Activated T-cell treated with anti-CD3 and anti-CD28 coated beads for 24 hours (primary cell): ENCODE measurements at places on chromosomes 12 and 14.

GRCh38 chr12:1424674-1425395 is 169.5 kb downstream of the FBXL14 start:
- DNase-seq, result no peak

GRCh38 chr14:23442721-23443356 is 7.4 kb upstream of the MYH7 start:
- no peak for DNase-seq

DNA sequence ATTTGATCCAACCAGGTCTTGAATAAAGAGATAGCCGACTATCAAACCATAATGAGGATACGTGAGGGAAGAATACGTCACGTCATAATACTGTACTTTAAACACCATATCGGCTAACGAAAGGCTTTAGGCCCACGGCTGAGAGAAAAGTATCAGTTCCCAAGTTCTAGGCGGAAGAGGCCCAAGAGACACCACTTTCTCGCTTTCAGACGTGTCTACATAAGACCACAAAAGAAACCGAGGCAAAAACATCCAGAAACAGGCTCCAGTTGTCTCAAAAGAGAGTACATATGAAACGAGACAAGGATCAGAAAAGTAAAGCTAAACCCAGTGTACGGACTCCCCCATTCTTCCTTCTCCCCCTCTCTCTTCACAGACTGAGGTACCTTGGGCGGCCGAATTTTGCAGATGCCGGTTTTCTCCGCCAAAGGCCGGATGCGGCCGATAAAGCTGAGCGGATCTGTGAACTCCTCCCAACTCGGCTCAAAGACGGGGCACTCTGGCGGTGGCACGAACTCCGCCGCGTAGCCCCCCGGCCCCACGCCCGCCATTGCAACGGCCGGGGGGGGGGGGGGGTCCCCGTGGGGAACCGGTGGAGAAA is 479 bp downstream of the KDM5A start:
- DNase-seq, result no peak

DNA sequence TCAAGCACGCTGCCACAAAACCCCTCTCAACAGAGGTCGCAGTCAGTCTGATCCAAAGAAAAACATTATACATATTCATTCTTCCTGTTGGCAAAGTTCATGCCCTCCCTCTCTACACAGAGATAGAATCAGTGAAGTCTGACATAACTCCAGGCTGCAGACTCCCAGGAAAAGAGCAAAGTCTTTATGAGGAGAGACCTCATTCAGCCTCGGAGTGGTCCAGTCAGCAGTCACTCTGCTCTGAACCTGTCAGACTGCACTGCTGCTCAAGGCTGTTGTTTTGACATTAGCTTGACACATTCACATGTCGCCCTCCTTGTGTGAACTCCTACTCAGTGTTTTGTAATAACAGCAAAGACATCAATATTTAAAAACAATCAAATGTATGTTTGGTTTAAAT is 241.2 kb upstream of the G2E3 start:
- no peak for DNase-seq

DNA sequence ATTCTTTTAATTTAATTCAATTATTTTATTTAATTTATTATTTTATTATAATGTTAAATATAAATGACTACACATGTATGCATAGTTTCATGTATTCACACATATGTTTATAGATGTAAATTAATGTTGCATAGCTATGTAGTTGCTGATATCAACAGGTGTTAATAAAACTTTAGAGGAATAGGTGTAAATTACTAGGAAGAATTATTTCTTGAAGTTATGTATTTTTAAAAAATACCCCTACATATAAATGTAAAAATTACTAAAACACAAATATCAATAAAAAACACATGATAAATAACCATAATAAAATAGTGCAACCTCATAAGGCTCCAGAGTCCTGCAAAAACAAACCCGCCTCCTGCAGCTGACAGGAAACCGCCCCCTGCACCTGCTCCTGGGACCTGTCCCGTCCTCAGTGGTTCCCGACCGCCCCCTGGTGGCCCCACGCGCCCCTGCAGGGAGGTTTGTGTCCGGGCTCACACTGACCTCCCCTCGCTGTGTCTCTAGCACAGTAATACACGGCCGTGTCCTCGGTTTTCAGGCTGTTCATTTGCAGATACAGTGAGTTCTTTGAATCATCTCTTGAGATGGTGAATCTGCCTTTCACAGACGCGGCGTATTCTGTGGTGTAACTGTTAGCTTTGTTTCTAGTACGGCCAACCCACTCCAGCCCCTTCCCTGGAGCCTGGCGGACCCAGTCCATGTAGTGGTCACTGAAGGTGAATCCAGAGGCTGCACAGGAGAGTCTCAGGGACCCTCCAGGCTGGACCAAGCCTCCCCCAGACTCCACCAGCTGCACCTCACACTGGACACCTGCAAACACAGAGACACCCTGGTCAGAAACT is 1264.0 kb downstream of the TMEM121 start:
- peak; percentile 65 for DNase-seq

DNA sequence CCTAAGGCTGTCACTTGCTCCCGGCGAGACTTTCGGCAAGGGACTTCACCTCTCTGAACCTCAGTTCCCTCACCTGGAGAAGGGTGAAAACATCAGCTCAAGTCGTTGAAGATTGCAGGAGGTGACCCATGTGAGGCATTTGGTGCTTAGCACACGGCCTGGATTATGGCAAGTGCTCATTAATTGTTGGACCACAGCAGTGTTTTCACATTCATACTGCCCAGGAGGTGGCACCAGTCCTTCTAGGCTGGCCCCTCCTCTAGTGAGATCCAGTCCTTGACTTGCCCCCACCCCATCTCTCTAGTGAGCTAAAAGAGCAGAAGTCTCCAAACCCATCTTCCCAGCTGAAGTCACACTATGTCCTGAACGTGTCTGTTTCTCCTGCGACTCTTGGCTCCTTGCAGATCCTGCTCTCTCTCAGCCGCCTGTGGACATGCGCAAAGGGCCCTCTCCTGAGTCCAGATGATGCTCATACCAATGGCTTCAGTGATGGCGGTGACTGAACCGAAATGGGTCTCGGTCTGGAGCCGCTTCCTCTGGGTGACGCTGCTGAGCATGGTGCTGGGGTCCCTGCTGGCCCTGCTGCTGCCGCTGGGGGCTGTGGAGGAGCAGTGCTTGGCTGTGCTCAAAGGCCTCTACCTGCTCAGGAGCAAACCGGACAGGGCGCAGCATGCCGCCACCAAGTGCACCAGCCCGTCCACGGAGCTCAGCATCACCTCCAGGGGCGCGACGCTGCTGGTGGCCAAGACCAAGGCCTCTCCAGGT is 1.6 kb downstream of the FICD start:
- DNase-seq, result no peak

DNA sequence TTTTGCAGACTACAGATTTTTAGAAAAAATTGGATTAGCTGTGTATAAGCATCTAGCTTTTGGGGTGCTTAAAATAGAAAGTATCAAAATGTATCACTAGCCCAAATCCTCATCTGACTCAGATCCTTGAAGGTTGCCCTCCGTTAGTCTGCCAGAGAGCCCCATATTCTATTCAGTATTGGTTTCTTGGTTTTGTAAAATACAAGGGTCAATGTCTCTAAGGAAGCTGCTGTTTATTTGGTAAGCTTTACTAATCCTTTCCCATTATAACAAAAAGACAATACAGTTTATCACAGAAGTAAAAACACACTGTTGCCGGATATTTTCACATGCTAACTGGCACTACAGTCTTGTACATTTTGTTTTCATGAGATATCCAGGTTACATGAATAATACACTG is 92.8 kb upstream of the PTHLH start:
- DNase-seq, result no peak

DNA sequence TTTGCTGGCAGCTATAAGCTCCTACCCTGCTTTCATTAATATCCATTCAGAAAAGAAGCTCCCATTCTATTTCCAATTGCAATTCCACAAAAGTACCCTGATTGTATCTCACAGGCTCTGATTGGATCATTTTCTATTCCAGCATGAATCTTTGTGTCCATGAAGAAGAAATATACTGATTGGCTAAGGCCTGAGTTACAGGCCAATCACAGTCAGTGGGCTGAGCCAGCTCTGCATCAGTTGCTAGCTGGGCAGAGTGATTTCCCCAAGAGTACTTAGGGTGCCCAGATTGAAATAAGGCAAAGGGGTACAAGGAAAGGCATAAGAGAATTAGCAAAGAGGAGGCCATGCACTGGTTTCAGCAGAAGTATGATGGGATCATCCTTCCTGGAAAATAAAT is 14.4 kb downstream of the ART4 start:
- DNase-seq, result no peak

GRCh38 chr12:334125-334524 is 55.0 kb downstream of the KDM5A start:
- no peak for DNase-seq

- no peak for DNase-seq
These were observed 214.7 kb downstream of the PHLDA1 start for GRCh38 chr12:75816897-75817296.

DNA sequence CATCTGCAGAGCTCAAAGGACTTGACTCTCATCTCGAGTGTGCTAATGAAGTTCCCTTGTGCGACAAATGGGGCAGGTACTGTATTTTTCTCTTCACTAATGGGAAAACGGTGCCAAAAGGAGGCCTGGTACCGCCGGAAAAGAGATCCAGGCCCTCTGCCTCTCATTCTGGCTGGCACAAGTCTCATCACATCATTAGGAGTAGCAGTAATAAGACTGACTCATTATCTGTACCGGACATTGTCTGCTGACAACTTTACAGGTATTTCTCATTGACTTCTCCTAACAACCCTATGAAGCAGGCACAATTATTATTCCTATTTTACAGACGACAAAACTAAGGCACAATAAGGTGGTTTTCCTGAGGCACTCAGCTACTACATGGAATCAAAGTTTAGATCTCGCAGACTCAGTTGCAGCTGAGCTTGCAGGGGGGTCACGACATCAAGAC is 668 bp downstream of the APPL2 start:
- no peak for DNase-seq

DNA sequence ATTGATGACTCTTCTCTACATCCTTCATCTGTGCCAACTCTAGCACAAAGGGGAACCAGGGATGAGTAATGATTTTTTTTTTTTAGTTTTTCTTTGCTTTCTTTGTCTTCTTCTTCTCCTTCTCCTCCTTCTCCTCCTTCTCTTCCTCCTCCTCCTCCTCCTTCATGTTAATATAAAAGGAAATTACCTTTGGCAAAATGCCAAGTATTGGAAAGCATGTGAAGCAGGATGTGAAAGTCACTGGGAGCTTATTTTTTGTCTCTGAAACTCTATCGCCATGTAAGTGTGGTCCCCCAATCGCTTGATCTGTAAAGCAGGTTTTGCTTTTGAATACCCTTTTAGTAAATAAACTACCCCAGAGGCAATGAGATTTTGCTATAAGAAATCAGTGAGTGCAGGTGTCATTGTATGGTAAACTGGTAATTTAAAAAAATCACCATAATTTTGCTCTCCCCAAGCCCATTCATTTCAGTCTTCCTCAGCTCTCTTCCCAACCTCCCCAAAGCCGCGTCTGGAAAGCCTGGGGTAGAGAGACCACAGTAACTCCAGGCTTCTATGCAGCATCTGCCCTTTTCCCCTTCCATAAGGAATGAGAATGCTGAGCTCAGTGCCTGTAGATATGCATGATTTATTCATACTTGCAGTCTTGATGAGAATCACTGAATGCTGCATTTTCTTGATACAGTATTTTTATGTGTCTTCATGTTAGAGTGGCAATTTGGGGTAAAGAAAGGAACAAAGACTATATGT is 388.7 kb downstream of the TMEM117 start:
- DNase-seq, result no peak

DNA sequence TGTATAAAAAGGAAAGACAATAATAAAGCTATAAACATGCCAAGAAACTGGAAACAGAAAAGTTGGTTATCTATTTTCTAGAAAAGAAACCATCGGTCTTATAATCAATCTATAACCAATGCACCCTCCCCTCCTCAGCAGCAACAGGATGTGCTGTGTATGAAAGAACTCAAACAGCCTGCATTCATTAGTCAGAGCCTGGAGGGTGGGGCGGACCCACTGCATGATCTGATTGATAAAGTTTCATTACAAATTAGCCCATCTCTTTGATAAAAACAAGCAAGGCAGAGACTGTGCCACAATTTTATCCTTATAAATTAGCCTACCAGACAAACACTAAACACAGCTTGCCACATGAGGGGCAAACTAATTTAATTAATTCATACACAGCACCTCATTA is 448.1 kb downstream of the BCAT1 start:
- no peak for DNase-seq

GRCh38 chr12:122395319-122395718 is 27.1 kb downstream of the CLIP1 start:
- DNase-seq, result no peak

DNA sequence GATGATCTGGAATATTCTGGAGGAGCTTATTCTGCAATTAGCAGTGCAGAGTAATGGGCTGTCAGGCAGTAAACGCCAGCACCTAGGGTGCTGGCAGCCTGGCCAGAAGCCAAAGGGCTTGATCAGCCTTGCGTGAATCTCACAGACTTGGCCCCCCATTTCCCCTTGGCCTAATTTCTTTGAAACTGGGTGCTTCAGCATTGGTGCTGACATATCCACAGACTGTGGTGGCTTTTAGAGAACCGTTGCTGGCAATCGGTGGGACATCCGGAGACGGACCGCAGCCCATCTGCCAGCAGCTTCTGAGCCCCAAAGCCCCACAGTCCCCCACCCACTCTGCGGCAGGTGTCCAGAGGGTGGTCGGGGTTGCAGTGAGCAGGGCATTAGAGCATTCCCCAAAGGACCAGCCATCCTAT is 157.1 kb downstream of the CALM1 start:
- no peak for DNase-seq

DNA sequence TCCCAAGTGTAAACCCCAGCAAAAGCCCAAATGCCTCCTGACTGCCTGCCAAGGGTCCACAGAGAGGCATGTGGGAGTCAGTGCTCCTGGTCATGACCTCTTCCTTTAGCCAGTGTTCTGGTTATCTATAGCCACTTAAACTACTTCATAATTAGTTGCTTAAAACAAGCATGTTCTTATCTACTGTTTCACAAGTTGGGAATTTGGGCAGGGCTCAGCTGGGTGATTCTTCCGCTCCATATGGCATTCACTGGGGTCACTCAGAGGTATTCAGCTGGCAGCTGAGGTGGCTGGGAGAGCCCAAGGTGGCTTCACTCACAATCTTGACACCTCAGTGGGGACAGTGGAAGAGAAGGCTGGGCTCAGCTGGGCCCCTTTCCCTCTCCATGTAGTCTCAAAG is 184.0 kb upstream of the RGS6 start:
- DNase-seq, result no peak

- DNase-seq, result no peak
These were observed 171.8 kb upstream of the ATF7IP start for GRCh38 chr12:14193639-14194038.

GRCh38 chr12:24770821-24771220 is 178.1 kb downstream of the BCAT1 start:
- DNase-seq, result no peak

GRCh38 chr14:97217111-97217885 is 420.1 kb downstream of the VRK1 start:
- DNase-seq, result no peak
